ENCODE measurements at places on chromosomes 5 and 9.

- DNase-seq, result no peak
Observed at GRCh38 chr5:143964919-143965318, 153.0 kb downstream of the HMHB1 start.

- DNase-seq, result no peak
Observed at GRCh38 chr9:120715389-120715924, 1.2 kb upstream of the MEGF9 start.

DNA sequence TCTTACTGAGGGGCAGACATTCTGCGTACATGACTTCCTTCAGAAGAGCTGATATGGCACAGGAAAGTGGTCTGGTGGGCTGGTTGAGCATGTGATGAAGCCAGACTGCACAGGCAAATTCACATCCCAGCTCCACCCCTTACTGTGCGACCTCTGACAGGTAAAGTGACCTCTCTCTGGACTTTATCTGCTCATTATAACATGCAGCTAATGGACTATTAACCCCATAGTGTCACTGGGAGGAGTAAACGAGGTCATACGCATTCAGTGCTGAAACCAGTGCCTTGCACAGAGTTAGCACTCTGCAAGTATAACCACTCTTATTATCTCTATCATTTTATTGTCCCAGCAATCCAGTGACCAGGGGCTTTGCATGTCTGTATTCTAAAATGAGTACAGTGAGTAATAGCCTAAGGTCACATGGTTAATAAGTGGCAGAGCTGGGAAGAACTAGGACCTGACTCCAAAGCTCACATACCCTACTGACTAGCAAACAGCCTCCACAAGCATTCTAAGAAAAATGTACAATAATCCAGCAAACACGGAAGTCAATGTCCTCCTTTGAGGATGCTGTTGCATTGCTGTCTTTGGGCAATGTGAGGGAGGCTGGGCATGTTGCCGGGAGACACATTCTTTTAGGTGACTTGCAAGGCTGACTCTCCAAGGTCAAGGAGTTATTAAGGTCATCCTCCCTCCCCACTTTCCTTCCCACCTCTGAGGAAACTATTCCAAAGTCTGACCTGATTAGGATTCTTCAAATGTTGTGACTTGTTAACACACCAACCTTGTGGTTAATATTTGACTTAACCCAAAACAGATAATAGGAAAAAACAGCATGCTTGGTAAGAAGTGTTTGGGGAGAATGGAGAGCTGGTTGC lies 19.0 kb downstream of the GLRX start:
- no peak for DNase-seq

DNA sequence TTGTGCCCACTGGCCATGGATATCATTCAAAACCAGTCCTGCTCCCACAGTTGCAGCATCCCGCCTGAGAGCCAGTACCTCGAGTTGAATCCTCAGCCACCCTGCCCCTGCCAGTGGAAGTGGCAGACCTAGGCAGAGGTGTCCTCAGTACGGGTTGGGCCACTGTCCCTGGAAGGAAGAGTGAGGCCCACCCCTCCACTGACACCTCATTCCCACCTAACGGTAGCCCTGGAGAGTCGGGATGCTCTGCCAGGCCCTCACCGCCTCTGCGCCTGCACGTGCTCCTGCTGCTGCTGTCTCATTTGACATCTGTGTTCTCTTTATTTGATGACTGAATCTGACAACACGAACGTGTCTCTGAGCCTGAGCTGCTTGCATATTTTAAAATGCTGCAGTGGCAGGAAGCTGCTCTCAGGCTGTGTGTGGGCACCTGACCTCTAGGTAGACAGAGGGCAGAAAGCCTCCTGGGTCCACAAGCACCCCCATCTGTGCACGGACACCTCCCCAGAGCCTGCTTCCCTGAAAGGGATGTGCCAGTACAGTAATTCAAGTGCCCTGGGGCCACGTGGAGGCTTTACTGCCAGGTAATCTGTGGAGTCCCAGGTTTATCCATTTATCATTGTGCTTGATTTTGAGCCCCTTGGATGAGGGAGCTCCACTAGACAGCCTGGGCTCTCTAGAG lies 194.7 kb downstream of the CACNA1B start:
- no peak for DNase-seq

DNA sequence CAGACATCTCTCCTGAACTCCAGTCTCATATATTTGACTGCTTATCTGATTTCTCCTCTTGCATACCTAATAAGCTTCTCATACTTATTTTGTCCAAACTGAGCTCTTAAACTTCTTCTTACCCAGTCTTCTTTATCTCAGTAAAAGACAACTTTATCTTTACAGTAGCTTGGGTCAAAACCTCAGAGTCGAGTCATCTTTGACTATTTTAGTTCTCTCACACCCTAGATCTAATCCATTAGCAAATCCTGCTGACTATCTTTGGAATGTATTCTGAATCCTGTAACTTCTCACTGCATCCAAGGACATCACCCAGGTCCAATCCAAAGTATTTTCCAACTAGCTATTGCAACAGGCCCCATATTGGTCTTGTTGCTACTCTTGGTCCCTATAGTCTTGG lies 11.8 kb upstream of the JAK2 start:
- no peak for DNase-seq

GRCh38 chr9:136732444-136733178 lies 10.1 kb downstream of the LCN10 start:
- DNase-seq, result no peak

DNA sequence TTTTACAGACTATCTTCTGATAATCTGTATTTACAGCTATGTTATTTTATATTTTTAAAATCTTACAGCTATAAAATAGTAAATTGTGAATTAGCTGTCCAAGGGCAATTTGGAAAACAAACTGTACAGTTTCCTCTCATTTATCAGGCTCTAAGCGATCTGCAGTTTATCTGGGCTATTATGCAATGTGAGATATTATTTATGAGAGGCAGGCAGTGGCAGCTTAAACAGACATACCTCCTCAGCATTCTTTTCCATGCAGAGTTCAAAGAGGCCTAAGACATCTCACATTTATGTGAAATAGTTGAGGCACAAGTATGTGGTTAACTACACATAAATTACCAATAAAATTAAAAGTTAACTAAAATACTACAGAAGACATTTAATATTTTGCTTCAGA lies 10.2 kb downstream of the NIPSNAP3B start:
- no peak for DNase-seq

GRCh38 chr9:37340961-37341360 lies 81.5 kb upstream of the GRHPR start:
- DNase-seq, result no peak

- DNase-seq, result no peak
Observed at GRCh38 chr5:88687373-88687911, 195.5 kb downstream of the MEF2C start.

DNA sequence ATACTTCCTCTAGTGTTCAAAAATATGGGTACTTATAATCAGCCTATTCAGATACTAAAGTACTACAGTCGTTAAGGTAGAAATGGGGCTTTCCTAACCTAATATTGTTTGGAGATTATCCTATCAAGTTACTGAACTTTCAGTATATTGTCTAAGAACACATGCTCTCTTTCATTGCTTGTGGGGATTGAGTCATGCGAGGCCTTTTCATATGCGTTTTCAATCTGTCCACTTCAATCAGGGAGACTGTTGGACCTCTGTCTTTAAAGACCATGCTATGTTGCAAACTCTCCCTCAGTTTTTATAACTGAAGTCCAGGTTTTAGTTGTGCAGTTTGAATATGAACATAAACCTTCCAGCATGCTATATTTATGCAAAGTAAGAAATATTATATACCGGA lies 15.0 kb downstream of the PRR16 start:
- no peak for DNase-seq

DNA sequence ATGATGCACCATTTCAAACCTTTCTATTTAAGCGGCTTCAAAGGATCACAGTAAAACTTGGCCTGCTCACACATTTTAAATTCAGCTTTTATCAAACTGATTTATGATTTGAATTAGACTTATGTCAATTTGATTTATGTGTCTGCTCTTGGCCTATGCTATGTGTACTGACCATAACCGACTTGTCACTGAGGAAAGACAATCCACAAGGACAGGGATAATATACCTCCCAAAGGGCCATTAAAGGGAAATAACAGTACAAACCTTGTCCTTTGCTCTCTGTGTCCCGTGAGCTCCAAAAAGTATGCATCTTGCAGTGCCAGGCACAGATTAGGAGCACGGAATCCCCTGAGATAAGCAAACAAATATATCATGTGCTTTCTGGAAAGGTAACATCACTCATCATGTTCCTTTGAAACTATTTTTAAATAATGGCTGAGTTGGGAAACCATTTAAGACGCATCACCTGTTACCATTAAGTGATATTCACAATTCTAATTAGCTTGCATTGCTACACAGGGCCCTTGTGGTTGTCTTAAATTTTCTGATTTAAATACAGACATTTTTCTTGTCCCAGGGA lies 31.9 kb upstream of the FTMT start:
- no peak for DNase-seq
